ENCODE measurements at places on chromosomes 3 and 15.

- DNase-seq: no peak
These were observed 419.5 kb downstream of the LPP start for GRCh38 chr3:188573291-188573940.

GRCh38 chr3:141051443-141052200 lies 475 bp downstream of the SPSB4 start:
- peak; percentile 93 for DNase-seq

- DNase-seq: no peak
These were observed 69.6 kb upstream of the THBS1 start for GRCh38 chr15:39511000-39511915.

DNA sequence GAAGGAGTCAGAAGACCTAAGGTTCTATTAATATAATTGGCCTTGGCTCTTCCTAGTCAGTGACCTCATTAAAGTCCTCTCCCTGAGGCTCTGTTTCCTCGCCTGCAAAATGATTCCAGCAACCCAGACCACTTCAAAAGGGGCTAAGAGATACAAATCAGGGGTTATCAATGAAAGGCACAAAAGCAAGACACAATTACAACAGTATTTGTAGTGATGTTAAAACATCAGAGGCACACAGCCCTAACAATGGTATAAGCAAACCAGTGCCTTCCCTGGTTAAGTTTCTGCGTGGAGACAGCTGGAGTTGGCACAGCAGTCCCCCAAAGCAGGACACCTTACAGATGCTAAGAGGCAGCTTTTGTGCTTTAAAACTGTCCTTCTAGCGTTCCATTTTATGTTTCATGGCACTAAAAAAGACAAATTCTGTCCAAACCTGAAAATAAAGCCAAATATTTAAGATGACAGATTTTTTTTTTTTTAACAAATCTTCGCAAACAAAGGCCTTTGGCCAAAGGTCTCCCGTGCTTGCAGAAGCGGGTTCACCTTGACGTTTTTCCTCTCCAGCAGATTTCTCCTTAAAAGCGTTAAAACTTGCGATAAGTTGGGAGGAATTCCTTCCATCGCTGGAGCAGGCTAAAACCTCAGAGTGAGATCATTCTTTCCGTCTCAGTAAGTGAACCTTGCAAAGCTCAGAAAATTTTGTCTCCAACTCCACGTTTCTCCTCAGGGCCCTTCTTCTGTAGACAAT lies 999 bp downstream of the ZNF280D start:
- DNase-seq: peak; percentile 63

DNA sequence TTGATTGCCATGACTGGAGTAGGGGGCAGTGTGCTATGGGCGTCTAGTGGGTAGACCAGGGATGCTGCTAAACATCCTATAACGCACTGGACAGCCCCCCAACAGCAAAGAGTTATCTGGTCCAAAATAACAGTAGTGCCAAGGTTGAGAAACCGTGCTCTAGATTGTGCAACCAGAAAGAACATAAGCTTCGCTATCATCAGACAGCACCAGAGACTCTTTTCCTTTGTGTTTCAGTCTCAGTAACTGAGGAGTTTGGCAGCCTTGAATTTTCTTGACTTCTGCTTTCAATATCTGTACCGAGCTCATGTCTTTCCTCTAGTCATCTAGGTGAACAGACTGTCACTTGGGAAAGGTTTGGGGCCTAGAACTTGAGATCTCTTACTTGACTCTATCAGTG lies 8.8 kb downstream of the ARID3B start:
- DNase-seq: no peak

DNA sequence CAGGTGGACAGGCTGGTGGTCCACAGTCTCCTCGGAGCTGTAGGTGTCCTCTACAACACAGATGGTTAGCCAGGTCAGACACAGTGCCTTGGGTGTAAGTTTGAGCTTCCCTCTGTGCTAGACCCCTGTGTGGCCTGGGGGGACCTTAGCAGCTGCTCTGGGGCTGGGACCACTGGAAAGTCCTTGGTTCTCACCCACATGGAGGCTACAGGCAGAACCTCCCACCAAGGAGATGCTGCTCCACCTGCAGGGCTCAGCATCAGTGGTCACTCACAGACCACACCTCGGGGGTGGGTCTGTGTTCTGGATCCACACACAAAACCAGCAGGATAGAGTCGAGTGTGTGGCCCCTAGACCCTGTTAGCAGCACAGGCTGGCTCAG lies 8.4 kb downstream of the RASL12 start:
- DNase-seq: no peak

- no peak for DNase-seq
These were observed 1.9 kb downstream of the MINDY2 start for GRCh38 chr15:58773024-58773423.

GRCh38 chr3:187807086-187807862 lies 62.0 kb upstream of the BCL6 start:
- no peak for DNase-seq

DNA sequence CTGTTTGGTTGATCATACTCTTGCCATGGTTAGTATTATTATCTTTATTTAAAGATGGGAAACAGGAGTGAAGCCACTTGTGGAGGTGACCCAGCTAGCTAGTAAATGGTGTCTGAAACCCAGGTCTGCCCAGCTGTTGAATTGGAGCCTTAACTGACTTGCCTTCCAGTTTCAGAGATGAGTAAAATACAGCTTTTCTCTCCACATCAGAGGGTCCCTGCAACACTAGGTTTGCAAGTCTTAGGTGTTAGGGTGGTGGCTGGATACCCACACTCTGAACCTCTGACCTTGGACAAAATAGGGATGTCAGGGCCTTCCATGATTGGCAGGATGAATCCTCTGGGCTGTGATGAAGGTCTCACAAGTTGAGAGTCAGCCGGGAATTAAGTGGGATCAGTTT lies 4.1 kb downstream of the FLNB start:
- no peak for DNase-seq

- peak; percentile 54 for DNase-seq
These were observed 1.0 kb downstream of the PRKCD start for GRCh38 chr3:53161820-53162671.

- no peak for DNase-seq
These were observed 3.4 kb upstream of the FAM43A start for GRCh38 chr3:194682189-194682693.

GRCh38 chr15:49075881-49076280 lies 29.6 kb upstream of the SECISBP2L start:
- DNase-seq: no peak

DNA sequence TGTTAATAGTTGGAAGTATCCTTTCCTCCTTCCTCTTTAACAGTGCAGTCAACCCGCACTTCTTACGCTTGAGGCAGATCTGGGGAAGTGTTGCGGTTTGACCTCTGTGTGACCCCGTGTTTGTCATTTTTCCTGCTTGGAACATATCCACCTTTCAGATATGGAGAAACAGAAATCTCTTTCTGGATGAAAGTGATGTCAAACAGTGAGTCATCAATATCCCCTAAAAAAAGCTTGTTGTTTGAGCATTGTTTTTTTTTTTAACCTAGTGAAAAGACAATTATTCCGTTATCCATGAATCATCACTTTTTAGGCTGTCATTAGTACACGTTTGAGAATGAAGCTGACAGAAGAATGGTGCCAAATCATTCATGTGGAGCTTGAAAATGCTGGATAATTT lies 293.7 kb downstream of the ARPP21 start:
- peak; percentile 35 for DNase-seq

All from retina (tissue), 1 donor.